Umbilical cord (tissue), 2 donors: ENCODE measurements at places on chromosomes 2 and 18.
A peak's percentile ranks its signal among the peaks of the same experiment; 100 is the strongest.

DNA sequence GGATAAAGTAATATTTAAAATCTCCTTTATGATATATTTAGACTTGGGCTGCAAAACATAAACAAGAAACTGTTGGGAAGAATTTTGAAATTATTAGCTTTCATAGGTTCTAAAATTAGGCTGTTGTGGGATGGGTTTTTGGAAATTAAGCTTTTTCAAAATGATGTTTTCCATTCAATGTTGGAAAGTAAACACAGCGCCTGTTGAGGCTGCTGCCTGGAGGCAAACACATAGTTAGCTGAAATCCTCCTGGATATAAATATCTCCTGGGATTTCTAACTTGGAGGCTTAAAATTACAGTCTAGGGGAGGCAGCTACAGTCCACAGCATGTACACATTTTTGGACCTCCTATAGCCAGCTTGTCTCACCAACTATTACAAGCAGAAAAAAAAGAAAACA, 197.3 kb downstream of the DCC start:
- DNase-seq: no peak

DNA sequence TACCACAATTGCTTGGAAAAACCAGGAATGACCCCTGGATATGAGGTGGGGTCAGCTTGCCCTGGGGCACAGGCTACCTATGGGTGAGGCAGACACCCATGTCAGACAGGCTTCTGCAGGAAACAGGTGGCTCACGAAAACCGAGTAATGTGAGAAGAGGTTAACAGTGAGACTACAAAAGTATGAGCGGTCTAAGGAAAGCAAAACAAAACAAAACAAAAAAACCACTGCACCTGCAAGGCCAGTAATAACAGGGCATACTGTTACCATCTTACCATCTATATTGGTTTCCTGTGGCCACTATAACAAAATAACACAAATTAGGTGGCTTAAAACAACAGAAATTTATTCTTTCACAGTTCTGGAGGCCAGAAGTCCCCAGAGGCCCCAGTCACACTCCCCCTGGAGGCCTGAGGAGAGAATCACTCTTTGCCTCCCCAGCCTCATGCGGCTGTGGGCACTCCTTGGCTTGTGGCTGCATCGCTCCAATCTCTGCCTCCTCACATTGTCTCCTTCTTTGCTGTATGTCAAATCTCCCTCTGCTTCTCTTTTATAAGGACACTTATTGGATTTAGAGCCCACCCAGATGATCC, 86.6 kb upstream of the EPC2 start:
- no peak for DNase-seq

GRCh38 chr2:185291035-185291647, 447.5 kb upstream of the FSIP2 start:
- DNase-seq: peak; percentile 49

- DNase-seq: peak; percentile 39
These were observed 91.5 kb downstream of the MREG start for GRCh38 chr2:215921895-215922294.

DNA sequence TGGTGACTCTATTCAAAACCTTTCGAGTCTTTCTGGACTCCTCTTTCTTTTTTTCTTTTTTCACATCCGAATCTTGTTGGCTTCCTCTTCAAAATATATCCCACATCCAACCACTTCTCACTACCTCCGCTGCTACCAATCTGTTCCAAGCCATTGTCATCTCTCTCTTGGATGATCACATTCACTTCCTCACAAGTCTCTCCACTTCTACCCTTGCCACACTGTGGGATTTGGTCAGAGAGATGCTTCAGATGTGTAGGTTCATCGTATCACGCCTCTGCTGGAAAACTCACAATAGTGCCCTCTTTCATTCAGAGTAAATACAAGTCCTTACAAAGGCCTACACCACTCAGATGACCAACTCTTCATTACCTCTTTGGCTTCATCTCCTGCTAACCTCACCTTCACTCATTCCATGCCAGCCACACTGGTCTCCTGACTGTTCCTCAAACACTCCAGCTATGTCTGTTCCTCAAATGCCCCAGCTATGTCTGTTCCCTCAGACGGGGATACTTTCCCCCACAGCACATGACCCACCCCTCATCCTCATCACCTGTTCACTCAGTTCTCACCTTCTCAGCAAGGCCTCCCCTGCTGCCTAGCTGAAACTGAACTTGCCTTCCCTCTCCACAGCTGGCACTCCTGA, 67.2 kb upstream of the PELI1 start:
- DNase-seq: no peak

DNA sequence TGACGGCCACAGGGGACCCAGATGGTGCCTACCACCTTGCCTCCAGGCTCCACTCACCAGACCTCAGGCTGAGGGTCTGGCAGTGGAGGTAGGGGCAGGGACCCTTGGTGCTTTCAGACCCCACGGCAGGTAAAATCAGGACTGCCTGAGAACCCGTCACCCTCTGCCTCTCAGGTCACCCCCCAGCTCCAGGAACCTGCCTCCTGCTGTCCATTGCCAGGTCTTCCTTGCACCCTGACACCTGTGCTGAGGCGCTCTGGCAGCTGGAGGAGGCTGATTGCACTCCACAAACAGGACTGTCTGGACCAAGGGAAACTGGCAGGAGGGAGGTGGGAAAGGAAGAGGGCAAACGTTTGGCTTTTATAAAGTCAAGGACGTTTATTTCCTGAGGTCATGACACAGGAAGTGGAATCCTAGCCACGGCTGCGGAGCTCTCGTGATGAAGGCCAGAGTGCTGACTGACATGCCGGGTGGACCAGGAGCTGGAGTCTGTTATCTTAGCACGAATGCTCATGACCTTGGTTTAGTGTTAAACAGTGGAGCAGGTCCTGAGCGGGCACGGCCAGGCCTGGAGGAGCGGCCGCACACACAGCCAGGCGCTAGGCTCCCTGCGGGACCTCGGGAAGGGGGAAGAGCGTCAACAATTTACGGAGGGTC, 40.5 kb downstream of the ANO7 start:
- DNase-seq: no peak

DNA sequence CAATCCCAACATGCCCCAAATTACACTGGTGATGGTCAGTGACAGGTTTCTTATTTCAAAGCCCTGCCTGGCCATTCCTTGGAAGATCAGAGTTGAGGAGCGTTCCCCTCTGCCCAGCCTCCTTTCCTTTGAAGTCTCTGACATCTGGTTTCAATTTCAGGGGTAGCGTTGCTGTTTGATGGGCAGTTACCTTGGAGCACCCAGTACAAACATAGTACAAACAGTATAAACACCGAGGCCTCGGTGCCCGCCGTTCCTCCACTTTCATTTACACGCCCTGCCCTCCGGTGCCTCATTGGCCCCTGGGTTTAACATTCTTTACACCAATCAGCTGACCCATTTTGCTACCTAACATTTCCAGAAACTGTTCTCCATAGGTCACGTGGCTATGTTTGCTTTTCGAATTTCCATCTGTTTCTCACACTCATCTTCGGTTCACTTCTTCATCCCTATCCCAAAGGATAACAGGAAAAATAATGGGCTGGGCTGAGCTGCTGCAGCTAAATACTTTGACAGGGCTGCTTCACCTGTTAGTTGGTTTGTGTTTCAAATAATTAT, 65.6 kb downstream of the NRP2 start:
- DNase-seq: no peak

DNA sequence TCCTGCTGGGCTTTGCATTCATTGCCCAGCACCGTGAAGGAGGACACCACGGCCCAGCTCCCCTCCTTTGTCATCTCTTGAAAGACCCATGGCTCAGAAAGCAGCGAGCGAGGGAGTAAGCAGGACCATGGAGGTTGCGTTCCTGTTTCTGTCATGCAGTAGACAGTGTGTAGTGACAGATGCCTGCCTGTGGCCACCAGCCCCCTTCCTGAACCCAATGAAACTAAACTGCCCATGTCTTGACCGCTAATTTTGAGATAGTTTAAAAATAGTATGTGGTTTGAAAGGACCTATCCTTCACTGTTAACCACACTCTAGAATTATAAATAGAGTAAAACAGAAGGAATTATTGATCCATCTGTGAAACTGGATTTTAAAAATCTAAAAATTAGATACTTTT, 88.2 kb downstream of the ASAP2 start:
- DNase-seq: no peak

GRCh38 chr2:156021146-156022040, 311.1 kb downstream of the NR4A2 start:
- peak; percentile 23 for DNase-seq

GRCh38 chr18:31301201-31301655, 16.7 kb upstream of the DSG1 start:
- peak; percentile 37 for DNase-seq

DNA sequence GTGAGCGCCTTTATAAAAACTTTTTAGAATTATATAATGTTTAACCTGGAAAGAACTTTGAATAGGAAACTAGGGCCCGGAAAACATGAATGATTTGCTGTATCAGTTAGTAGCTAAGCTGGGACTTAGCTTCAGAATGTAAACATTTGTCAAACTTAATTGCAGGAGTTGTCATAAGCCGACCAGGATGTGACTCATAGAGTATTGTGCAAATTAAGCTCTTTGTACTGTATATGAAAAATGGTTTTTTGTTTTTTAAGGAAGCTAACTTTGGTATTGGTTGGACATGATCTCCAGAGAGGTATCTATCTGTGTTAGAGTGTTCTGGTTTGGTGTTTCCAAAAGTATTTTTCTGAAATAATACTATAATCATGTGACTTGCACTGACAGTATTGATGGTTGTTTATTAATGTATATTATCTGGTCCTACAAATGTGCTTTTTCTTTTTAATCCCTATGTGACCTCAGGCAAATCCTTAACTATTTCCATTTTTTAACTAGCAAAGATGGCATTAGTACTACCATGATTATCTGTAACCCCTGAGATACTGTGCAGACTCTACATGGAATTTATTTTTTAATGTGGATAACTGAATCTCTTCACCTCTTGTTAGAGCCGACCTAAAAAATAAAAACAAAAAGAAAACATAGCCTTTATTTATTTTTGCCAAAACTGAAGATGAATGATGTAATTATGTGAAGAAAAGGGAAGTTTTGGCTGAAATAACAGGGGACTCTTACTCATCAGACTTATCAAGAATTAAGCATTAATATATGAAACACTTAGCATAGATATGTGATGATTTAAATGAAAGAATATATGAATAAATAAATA, 11.7 kb downstream of the YIPF4 start:
- no peak for DNase-seq

DNA sequence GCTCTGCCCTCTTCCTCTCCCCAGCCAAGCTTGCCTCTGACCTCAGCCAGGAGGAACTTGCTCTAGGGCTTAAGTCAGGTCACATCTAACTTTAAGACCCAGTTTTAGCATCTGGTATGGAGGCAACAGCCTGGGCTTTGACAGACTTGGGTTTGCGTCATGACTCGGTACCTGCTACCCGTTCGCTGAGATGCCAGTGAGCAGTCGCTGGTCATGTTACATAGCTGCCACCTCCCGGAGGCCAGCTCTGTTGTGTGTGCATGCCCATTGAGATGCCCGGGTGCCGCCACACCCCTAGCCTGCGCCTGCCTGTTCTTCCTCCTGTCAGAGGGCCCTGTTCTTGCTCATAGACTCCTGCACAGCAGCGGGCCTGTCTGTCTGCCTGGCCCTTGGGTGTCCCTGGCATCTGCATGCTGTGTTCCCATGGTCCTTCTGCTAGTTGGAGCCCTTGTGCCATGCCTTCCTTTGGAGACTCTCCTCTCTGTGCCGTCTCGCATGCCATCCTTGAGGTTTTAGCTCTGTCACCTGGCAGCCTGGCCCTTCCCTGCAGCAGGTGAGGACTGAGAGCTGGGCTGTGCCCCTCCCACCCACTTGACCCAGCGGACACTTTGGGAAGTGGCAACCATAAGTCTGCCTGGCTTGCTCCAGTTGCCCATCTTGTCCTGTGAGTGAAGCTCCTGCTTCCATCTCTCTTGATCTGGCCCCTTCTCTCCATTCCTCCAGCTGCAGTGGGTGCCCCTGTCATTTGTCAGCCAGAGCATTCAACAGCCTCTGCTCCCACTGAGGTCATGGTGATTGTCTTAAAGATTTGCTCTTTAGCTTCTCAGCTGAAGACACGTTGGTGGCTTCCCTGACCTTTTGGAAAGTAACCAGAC, 24.9 kb downstream of the ASAP2 start:
- DNase-seq: no peak

GRCh38 chr2:202019689-202020450, 13.8 kb upstream of the FZD7 start:
- DNase-seq: no peak

DNA sequence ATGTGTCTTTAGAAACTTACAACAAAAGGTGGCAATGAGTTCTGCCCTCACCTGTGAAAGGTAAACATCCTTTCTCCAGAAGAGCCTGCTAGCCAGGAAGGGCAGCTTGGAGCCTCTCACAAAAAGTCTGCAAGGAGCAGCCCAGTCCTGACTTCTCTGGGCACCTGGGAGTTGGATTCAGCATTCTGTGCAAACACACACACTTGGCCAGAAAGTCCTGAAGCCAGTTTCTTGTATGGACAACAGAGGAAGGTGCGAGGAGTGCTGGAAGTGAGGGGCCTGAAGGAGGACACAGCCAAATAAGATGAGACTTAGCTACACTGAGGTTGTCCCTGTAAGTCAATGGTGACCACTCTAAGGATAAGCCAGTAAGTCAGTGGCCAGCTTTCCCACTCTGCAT, 52.4 kb upstream of the SLC1A4 start:
- DNase-seq: no peak

DNA sequence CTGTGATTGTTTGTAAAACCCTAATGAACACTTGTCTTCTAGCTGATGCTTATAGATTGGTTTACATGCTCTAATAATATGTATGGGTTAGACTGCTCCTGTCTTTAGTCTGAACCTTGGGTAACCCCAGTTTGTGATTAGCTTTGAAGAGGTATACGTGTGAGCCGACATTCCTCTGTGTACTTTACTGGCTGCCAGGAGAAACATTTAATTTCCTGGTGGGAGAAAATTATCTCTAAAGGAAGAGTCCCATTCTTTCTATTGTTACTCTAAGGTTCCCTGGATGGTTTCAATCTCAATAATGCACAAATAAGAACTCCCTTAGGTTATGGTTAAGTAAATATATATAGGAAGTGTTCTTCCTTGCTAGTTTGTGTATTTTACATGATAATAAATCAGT, 143.6 kb upstream of the ZSWIM2 start:
- DNase-seq: no peak

- peak; percentile 95 for DNase-seq
These were observed 26.0 kb downstream of the EIF2AK3 start for GRCh38 chr2:88601286-88601685.

DNA sequence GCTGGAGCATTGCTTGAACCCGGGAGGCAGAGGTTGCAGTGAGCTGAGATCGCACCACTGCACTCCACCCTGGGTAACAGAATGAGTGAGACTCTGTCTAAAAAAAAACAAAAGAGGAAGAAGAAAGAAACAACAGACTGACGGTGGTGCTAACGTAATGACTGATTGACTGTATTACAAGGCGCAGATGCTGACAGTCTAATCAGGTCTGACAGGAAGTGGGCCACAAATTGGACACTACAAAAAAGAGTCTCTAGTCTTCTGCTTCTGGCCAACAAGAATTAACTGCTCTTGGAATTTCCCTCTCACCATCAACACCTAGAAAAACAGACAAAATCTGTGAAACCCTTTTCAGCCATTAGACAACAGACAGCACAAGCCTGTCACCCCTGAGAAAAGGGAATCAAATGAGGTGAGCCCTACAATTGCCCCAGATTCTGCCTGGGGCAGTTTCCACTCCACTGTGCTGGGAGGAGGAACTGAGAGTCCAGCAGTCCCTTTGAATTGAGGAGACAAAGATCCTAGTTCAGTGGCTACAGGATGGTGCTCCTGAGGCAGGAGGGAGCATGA, 43.3 kb downstream of the SNED1 start:
- DNase-seq: no peak

- peak; percentile 52 for DNase-seq
These were observed 25.6 kb upstream of the PMAIP1 start for GRCh38 chr18:59874166-59874565.

- no peak for DNase-seq
These were observed 11.2 kb upstream of the ATP9B start for GRCh38 chr18:79058007-79058406.
